Cardiac ventricle fibroblast (primary cell): ENCODE measurements at places on chromosomes 4 and X. TPM values are rescaled to one million over a fixed set of nuclear protein-coding genes. Genes with fewer than 3 reads are reported as not detected.

MAB21L2 gene
- not detected in 2 replicates for total RNA-seq

HS6ST2 gene
- 0.05 TPM in 1 of 2 replicates, not detected in the other for total RNA-seq

MAOA gene
- total RNA-seq = 106 and 121 TPM in 2 replicates

TECRL gene
- total RNA-seq = not detected in 2 replicates

USP17L27 gene
- not detected in 2 replicates for total RNA-seq

PRPS2 gene
- 24.8 and 28.3 TPM in 2 replicates for total RNA-seq

SPANXA2 gene
- not detected in 2 replicates for total RNA-seq

AFF2 gene
- total RNA-seq = 0.12 and 0.29 TPM in 2 replicates

ANXA3 gene
- 0.83 TPM in 1 of 2 replicates, not detected in the other for total RNA-seq

GPR119 gene
- not detected in 2 replicates for total RNA-seq

UCHL1 gene
- total RNA-seq = 282 and 287 TPM in 2 replicates

ATP2B3 gene
- not detected in 2 replicates for total RNA-seq

MAGEE2 gene
- total RNA-seq = not detected in 2 replicates

SPP1 gene
- not detected in 2 replicates for total RNA-seq

UGT2B15 gene
- total RNA-seq = not detected in 2 replicates

TDO2 gene
- 1.0 and 4.3 TPM in 2 replicates for total RNA-seq

CDKL2 gene
- total RNA-seq = not detected in 2 replicates

CXCL9 gene
- total RNA-seq = not detected in 2 replicates

GYPB gene
- not detected in 2 replicates for total RNA-seq

MAOB gene
- 2.2 and 3.4 TPM in 2 replicates for total RNA-seq

PF4V1 gene
- 2.6 TPM in 1 of 2 replicates, not detected in the other for total RNA-seq

IL15 gene
- 1.8 and 3.7 TPM in 2 replicates for total RNA-seq

ARAP2 gene
- total RNA-seq = 1.1 and 3.2 TPM in 2 replicates

KDR gene
- 5.3 and 6.9 TPM in 2 replicates for total RNA-seq

GPM6B gene
- 14.8 and 23.0 TPM in 2 replicates for total RNA-seq

SHOX gene
- total RNA-seq = not detected in 2 replicates

WAS gene
- 1.1 and 1.6 TPM in 2 replicates for total RNA-seq

SPIN4 gene
- 1.2 and 1.5 TPM in 2 replicates for total RNA-seq

HTRA3 gene
- 22.4 and 24.6 TPM in 2 replicates for total RNA-seq

MMRN1 gene
- 0.83 and 1.2 TPM in 2 replicates for total RNA-seq

TMPRSS11D gene
- not detected in 2 replicates for total RNA-seq

ENOX2 gene
- 6.6 and 9.6 TPM in 2 replicates for total RNA-seq

CXCL13 gene
- total RNA-seq = not detected in 2 replicates

UPF3B gene
- total RNA-seq = 1.00 and 3.4 TPM in 2 replicates

SOWAHD gene
- 0.20 TPM in 1 of 2 replicates, not detected in the other for total RNA-seq

AFP gene
- 0.29 and 0.75 TPM in 2 replicates for total RNA-seq

IKBKG gene
- total RNA-seq = 12.6 and 16.6 TPM in 2 replicates

CXXC4 gene
- not detected in 2 replicates for total RNA-seq

SSX1 gene
- total RNA-seq = not detected in 2 replicates

EDNRA gene
- total RNA-seq = 5.1 and 6.6 TPM in 2 replicates

SLC6A14 gene
- not detected in 2 replicates for total RNA-seq

ADGRG2 gene
- 0.37 and 0.39 TPM in 2 replicates for total RNA-seq
